ENCODE measurements at places on chromosomes 13 and 19. TPM values are rescaled to one million over a fixed set of nuclear protein-coding genes. Genes with fewer than 3 reads are reported as not detected.

ADGRE1 gene
- not detected for total RNA-seq

SHD gene
- not detected for total RNA-seq

VSTM2B gene
- not detected for total RNA-seq

MARK4 gene
- total RNA-seq, result 14.1 TPM

LAIR1 gene
- 7.6 TPM for total RNA-seq

DACH1 gene
- 55.1 TPM for total RNA-seq

ALOX5AP gene
- 4.4 TPM for total RNA-seq

ZNF562 gene
- total RNA-seq, result 21.5 TPM

ZNF154 gene
- 1.0 TPM for total RNA-seq

ZNF222 gene
- total RNA-seq, result 0.29 TPM

PRTN3 gene
- total RNA-seq, result 2.9 TPM

KIR3DL1 gene
- total RNA-seq, result not detected

ZNF266 gene
- total RNA-seq, result 12.6 TPM

FAM216B gene
- total RNA-seq, result 0.59 TPM

TPTE2 gene
- total RNA-seq, result 0.43 TPM

RASAL3 gene
- total RNA-seq, result 4.3 TPM

POU2F2 gene
- total RNA-seq, result 3.2 TPM

PSG1 gene
- total RNA-seq, result not detected

KLF1 gene
- not detected for total RNA-seq

S1PR4 gene
- total RNA-seq, result 1.3 TPM

GEMIN7 gene
- 3.5 TPM for total RNA-seq

SERPINE3 gene
- not detected for total RNA-seq

GPR12 gene
- total RNA-seq, result not detected

SLC8A2 gene
- total RNA-seq, result 17.8 TPM

LILRA2 gene
- 0.48 TPM for total RNA-seq

CEBPA gene
- total RNA-seq, result 4.7 TPM

UBL5 gene
- total RNA-seq, result 239 TPM

IGFL3 gene
- total RNA-seq, result not detected

MADCAM1 gene
- not detected for total RNA-seq

KLK2 gene
- total RNA-seq, result not detected

JUNB gene
- total RNA-seq, result 90.9 TPM

All from uterus (tissue), 4 donors.